CD4-positive, alpha-beta T cell treated with Interleukin-21 for 1 hour (primary cell): ENCODE measurements at places on chromosomes 1 and 21.

- peak; percentile 36 for DNase-seq
These were observed at the start of gene ARHGEF16 for GRCh38 chr1:3453891-3454810. Gene ARHGEF16 (plus strand): TSS chr1:3454665. CDS start chr1:3463085, 8,420 bp downstream.

DNA sequence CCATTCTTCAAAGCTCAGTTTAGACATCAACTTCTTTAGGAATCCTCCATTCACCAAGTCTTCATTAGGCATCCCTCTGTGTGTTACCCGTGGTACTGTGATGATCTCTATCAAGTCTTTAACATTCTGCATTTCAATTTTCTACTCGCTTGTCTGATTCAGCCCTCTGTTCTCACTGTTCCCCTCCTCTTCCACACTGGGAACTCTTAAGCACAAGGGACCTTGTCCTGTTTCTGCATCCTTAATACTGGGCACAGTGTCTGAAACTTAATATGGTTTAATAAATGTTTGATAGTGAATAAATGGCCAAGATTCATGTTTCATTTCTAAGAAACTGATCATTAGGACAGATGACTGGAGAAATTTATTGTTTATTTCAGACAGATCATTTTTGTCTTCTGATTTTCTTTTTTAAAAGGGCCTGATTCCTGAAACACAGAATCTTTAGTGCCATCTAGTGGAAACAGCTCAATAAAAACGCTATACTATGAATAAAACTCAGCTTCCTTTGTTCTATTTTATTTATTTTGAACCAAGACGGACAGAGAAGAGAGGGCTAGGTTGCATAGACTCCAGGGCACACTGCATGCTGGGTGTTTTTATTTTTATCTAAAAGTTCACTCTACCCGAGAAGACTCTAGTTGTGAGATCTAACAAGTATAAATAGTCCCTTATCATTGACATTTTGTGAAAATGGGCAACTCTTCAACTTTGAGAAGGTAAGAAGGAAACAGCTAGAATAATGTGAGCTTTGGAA is 7.0 kb upstream of the TRIM45 start:
- peak; percentile 44 for DNase-seq

DNA sequence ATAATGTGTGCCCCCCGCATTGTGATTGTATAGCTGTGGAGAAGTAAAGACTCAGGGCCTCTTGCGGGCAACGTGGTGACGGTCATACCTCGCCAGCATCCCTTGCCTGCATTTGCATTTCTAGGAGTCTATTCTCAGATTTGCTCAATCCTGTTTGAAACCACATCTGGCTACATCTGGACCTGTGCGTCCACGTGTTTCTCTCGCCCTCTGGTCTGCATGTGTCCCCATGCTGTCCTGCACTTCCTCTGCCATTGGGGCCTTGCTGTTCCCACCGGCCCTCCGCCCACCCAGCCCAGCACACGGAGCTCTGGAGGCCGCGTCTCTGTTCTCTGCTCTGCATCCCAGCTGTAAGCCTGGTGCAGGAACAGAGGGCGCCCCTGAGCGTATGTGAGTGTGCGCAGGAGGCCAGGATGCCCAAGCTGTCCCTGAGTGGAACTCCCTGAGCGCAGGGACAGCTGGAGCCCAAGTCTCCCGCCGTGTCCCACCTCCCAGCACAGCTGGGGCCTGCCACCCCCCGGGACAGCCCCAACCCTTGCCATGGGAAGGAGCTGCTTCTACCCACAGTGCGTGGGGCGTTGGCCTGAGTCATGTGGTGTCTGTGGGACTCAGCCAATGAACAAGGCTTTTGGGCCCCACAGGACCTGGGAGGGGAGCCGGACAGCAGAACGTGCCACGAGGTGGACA is 1.6 kb downstream of the KRTAP10-2 start:
- DNase-seq, result no peak

DNA sequence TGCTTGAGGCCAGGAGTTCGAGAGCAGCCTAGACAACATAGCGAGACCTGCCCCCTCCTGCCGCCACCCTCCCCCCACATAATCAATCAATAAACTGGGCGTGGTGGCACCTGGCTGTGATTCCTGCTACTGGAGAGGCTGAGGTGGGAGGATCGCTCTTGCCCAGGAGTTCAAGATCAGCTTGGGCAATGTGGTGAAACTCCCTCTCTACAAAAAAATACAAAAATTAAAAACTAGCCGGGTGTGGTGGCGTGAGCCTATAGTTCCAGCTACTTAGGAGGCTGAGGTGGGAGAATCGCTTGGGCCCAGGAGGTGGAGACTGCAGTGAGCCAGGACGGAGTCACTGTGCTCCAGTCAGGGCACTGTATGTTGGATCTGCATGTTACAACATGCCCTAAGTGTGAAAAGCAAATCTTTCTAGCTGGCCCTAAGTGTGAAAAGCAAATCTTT is 7.0 kb upstream of the MDM4 start:
- DNase-seq, result no peak

GRCh38 chr1:93502571-93502970 is 54.7 kb downstream of the FNBP1L start:
- no peak for DNase-seq

DNA sequence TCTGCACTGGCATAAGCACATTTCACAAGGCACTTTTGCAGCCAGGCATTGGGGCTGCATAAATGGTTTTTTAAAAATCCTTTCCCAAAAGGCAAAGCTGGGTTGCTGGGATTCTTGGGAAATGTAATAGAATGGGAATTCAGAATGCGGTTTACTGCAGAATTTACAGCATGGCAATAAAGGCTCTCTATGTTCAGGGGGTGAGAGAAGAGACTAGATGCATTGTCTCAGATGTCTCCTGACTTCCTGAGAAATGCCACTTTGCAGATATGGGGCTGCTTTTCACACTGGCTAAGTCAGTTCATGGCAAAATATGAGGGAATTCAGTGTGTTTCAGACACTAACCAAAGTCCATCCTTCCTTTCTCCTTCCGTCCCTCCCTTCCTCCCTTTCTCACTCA is 13.5 kb downstream of the FCGR2B start:
- no peak for DNase-seq

DNA sequence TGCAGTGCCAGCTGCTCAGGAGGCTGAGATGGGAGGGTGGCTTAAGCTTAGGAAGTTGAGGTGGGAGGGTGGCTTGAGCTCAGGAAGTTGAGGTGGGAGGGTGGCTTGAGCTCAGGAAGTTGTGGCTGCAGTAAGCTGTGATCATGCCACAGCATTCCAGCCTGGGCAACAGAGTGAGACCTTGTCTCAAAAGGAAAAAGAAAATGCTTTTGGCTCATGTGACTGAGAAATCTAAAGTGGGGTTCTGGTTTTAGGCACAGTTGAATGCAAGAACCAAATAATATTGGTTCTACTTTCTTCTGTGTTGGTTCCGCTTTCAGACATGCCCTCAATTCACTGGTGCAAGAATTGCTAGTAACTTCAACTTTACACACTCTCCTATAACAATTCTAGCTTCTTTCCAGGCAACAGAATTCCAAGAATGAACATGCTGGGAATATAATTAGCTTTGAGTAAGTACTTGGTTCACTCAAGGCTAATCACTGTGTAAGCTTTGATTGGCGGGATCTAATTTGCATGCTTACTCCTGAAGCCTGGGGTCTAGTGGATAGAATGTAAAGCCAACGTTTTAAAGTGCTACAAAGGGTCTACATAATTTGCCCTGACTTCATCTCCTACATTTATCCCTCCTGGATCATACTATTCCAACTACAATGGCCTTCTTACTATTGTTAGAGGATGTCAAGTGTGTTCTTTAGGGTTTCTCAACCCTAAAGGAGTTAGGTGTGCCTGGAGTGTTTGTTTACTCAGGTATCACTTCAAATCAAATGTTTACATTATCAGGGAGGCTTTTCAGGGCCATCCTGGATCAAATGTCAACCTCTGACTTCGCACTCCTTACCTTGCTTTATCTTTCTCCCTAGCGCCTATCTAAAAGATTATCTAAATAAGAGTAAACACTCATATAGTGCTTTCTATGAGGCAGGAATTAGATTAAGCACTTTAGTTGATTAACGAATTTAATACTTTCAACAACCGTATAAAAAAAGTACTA is 115.1 kb downstream of the SLC16A1 start:
- DNase-seq, result peak; percentile 1

GRCh38 chr1:183804387-183804786 is 533 bp upstream of the RGL1 start:
- DNase-seq, result no peak

GRCh38 chr1:150890033-150890416 is 3.1 kb downstream of the CTXND2 start:
- DNase-seq, result no peak

DNA sequence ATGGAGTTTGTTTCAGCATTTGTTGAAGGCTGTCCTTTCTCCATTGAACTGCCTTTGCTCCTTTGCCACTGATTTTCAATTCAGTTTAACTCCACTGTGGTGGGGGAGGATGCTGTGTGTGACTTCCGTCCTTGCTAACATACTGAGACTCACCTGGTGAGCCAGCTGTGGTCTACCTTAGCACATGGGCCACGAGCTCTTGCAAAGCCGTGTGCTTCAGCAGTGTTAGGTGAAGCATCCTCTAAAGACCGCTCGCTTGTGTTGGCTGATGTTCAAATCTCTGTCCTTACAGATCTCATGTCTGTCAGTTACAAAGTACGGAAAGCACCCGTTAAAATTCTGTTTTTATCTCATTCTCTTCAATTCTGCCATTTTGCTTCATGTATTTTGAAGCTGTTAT is 3.6 kb upstream of the SPATC1L start:
- DNase-seq, result no peak

GRCh38 chr1:22636353-22636752 is at the start of gene C1QA:
Gene C1QA (plus strand): TSS chr1:22636628. CDS start chr1:22637617, 989 bp downstream.
- DNase-seq, result no peak

GRCh38 chr1:66374561-66375111 is 159.3 kb upstream of the SGIP1 start:
- peak; percentile 63 for DNase-seq

- DNase-seq, result no peak
These were observed 7.2 kb downstream of the B3GALT6 start for GRCh38 chr1:1239227-1239613.

- DNase-seq, result no peak
These were observed 27.7 kb downstream of the UBE2U start for GRCh38 chr1:64231153-64231552.

GRCh38 chr21:29386803-29387202 is 88.1 kb downstream of the BACH1 start:
- DNase-seq, result no peak

DNA sequence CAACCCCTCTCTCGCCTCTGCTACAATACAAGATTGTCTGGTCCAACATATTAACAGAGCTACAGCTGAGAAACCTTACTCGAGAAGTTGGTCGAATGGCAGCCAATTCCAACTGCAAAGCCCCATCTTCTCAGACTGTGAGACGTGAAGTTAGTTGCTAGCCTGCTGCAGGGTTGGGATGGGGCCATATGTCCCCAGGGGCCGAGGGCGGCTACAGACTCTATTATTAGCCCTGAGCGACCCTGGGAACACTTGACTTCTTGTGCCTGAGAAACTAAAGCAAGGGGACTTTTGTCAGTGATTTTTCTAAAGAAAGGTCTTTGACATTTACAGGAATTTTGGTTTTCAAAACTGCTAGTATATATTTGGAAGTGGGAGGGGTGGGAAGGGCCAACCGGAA is 13.7 kb downstream of the NCF2 start:
- no peak for DNase-seq

DNA sequence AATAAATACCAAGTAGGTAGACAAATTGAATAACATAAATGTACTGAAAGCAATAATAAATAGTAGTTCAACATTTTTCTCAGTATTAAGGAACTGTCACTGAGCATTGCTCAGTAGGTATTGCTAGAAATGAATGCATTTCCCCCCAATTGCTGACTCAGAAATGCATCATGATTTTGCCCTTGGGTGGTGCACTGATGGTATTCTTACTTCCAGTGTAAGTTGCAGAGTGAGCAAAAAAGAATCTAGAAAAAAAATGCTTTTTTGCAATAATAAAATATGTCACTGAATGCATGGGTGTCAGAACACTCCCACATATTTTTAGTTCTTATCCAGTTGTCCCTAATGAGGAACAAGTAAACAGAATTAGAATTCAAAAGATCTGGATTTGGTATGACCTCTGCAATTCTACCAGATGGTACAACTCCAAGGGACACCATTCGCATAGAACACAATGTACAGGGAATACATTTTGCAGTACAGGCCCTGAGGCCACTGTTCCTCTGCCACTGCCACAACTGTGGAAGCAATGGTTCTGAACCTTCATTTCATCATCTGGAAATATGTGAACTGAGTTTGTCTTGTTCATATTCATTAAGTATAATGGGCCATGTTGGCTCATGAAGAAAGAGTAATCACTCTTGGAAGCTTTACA is 78.0 kb downstream of the ATP6V1G3 start:
- DNase-seq, result no peak

DNA sequence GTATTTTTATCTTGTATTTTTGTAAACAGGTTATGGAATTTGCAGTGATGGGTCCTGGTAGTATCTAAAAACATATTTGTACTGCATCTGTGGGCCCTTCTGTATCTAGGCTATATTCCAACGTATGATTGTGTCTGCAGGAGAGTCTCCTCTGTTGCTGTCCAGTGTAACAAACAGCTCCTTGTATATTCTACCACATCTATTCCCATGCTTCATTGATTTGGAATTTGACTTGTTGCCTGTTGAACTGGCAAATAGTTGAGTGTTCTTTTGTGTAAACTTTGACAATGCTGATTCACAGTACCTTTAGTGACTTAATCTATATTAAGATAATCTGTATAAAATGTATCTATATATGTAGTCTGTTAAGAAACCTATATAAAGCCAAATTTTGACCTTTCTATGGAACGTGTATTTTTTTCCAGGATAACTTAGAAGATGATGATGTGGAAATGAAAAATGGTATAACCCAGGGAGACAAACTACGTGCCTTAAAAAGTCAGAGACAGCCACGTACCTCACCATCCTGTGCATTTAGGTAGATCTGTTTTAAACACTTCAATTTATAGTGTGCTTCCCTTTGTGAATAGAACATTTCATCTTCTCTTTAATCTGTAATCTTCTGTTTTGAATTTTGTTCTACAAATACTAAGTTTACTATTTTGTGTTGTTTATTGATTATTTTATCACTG is 43.4 kb upstream of the GPR88 start:
- no peak for DNase-seq
